GM06990 (cell line): ENCODE measurements at places on chromosomes 7 and 10.
A peak's percentile ranks its signal among the peaks of the same experiment; 100 is the strongest.

GRCh38 chr7:19670806-19671205 is 38.0 kb downstream of the POLR1F start:
- DNase-seq, result no peak

DNA sequence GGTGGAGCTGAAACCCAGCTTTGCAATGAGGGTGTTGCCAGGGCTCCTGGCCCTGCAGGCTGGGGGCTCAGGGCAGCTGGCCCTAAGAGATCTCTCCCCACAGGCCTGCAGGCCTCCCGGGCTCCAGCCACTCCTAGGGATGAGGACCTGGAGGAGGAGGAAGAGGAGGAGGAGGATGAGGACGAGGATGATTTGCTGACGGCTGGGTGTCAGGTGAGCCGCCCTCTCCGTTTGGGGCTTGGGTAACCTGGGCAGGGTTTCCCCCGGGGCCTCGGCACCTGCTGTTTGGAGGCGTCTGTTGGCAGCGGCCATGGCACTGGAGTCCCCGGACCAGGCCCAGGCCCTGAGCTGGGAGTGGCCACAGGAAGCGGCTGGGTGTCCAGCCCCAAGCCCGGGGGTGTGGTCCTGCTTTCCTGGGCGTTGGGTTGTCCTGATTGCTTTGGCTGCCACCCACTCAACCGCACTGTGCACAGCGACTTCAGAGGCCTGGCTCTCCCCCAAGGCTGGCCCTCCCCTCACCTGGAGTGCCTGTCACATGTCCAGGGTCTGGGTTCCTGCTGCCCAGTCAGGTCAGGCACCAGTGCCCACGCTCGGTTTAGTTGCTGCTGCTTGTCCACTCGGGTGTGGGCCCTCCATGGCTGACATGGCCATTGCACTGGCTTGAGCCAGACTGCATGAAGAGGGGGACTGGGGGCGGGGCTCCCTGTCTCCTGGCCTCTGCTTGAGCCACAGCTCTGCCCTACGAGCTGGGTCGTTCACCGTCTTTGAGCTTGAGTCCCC is 5.9 kb downstream of the ZNF316 start:
- no peak for DNase-seq

- peak; percentile 14 for DNase-seq
Measured at GRCh38 chr7:48035967-48036478, 680 bp downstream of the C7orf57 start.

- DNase-seq, result no peak
Measured at GRCh38 chr10:128268015-128268722, 141.9 kb upstream of the MKI67 start.

DNA sequence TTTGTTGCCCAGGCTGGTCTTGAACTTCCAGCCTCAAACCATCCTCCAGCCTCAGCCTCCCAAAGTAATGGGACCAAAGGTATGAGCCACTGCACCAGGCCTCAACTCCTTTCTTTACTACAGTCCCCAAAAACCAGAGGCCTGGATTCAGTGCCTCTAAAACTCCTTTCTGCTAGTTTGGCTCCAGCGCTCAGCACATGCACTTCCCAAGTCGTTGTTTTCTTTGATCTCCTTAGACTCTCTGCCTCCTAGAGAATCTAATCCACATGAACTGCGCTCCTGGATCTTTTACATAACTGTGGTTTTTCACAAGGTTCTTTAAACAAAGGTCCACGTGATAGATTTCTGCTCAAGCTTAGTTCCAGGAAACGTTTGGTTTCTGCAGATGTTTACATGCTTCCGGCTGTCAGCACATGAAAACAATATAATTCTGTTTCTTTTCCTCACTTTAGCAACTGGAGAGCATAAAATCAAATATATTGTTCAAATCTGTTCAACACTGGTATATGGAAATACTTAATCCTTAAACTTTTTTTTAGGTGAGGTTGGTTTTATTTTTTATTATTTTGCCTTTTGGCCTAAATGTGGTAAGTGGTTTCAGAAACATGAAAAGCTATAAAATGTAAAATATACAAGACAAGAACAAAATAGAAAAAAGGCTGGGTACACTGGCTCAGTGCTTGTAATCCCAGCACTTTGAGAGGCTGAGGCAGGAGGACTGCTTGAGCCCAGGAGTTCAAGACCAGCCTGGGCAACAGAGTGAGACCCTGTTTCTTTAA is 270.5 kb upstream of the MKLN1 start:
- no peak for DNase-seq

GRCh38 chr7:153951316-153951715 is 100.9 kb upstream of the DPP6 start:
- DNase-seq, result no peak

DNA sequence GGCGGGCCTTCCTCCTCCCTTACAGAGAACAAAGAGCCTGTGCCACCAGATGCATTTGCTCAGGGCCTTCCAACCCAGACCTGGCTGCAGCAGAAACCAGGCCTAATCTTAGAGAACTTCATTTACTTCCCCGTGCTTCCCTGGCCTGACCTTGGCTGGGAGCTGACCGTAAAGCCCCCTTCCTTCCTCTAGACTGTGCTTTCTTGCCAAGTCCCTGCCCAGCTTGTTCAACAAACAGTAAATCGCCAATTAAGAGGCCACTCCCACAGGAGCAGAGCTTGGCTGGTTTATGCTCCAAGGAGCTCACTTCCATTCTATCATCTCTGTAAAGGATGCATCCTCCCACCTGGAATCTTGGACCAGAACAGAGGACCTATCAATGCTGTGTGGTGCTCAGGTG is 110.9 kb downstream of the COL13A1 start:
- no peak for DNase-seq

- DNase-seq, result no peak
Measured at GRCh38 chr10:123429706-123430221, 236.4 kb upstream of the GPR26 start.

- DNase-seq, result no peak
Measured at GRCh38 chr7:71787513-71787912, 624.6 kb downstream of the CALN1 start.

GRCh38 chr10:28875549-28876081 is 198.3 kb downstream of the BAMBI start:
- DNase-seq, result no peak

DNA sequence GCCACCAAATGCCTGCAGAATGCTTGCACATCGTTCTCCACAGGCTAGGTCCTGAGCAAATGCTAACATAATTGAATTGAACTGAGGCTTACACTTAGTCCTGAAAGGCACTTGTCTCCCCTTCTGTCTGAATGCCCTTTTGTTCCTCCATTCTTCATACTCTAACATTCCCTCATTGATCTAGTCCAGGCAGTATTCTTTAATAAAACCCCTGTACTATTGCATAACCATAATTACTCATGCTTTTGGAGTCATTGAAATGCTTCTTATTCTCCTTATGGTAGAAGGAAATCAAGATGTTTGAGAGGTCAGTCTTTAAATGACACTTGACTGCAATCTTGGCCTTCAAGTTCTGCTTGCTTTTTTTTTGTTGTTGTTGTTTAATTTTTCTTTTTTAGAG is 7.1 kb downstream of the PI4K2A start:
- no peak for DNase-seq

GRCh38 chr10:99330347-99330924 is 1.3 kb downstream of the CNNM1 start:
- peak; percentile 7 for DNase-seq

GRCh38 chr10:50234486-50234885 is 16.8 kb downstream of the ASAH2 start:
- no peak for DNase-seq

DNA sequence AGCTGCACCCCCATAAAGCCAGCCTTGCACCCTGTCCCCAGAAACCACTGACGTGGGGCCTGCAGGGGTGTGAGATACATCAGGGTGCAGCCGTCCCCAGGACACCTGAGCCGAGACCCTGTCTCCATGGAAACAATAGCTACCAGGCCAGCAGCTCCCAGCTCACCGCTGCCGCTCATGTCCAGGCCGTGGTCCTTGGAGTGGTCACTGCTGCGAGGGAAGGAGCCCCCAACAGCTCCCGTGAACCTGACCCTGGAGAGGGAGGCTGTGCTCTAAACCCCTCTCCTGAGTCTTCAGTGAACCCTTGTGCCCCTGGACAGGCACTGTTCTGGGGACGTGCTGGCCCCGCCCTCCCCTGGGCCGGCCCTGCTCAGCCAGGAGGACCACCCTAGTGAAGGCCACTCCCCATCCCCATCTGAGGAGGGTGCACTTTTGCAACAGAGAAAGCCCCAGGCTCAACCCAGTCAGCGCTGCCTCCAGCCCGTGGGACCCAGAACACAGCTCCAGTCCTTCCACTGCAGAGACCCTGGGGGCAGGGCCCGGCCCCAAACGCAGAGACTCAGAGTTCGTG is 19.6 kb upstream of the INPP5A start:
- DNase-seq, result no peak

GRCh38 chr7:149524394-149524793 is 26.8 kb upstream of the ZNF746 start:
- no peak for DNase-seq

- no peak for DNase-seq
Measured at GRCh38 chr10:71816936-71817618, 34.0 kb downstream of the PSAP start.

GRCh38 chr7:155231241-155231800 is 66.4 kb upstream of the INSIG1 start:
- DNase-seq, result no peak

- no peak for DNase-seq
Measured at GRCh38 chr7:102985176-102985783, 72.5 kb downstream of the LRRC17 start.

- DNase-seq, result no peak
Measured at GRCh38 chr7:78317371-78317770, 518.8 kb downstream of the PHTF2 start.

DNA sequence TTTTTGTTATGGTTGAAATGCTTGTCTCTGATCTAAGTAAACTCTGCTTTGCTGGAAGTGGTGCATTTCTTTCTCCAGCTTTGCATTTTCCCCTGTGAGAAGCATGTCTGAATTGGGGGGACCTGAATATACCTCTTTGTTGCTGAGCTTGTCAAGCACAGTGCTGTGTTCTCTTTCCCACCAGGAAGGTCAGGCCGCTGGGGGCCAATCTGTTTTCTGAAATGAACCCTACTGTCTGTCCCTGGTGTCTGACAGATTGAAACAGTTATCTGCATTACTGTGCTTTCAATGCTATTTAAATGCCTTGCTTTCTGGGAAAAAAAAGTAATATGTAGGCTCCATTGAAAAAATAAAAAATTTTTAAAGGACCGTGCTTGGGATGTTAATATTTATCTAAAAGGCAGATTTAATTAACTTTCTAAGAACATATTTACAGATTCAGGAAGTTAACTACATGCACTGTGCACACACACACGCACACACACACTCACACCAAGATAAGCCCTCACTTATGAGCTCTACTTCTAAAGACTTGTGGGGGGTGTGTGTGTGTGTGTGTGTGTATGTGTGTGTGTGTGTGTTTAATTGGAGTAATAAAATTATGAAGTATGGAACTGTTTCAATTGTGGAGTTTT is 127.0 kb upstream of the FZD1 start:
- DNase-seq, result no peak

DNA sequence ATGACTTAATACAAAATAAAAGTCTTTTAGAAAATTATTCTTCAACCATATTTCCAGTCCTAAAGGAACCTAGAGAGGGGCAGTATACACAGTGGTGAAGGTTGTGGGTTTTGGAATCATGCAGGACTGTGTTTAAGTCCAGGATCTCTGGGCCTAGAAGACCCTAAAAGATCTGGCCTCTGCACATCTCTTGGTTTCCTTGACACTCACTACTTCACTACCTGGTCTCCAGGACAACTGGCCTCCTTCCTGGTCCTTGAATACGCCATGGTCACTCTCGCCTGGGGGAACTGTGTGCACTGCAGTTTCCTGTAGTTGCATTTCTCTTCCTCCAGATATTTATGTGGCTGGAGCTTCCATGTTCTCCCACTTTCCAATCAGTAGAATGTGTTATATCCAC is 182.7 kb upstream of the SLC26A5 start:
- DNase-seq, result no peak

DNA sequence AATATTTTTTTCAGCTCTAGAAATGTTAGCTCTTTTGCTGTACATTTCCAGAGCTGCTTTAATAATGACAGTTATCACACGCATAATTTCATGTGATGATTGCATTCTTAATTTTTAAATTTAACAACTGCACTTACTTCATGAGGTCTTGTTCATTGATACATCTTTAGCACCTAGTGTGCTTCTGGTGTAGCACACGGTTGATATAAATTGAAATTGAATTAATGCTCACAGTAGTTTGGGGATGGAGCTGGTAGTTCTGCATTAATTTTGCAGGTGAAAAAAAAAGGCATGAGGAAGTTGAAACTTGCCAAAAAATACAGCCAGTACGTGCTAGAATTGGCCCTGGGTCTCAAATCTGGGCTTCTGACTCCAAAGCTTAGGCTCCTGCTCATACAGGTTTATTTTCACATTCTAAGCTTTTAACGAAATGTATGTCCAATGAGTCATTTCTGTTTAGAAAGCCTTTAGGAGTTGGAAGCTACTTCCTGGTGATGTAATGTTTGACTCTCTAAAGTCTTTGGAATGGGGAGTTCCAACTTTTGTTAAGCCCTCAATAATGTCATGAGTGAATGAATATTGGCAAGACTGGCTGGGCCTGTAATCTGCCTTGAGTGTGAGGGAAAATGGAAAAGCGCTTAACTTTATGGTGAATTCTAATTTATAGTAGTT is 62.5 kb downstream of the DAGLB start:
- DNase-seq, result no peak

- DNase-seq, result no peak
Measured at GRCh38 chr10:96532523-96532922, 18.8 kb upstream of the TLL2 start.

GRCh38 chr7:152103066-152103465 is 77.6 kb downstream of the GALNT11 start:
- no peak for DNase-seq

DNA sequence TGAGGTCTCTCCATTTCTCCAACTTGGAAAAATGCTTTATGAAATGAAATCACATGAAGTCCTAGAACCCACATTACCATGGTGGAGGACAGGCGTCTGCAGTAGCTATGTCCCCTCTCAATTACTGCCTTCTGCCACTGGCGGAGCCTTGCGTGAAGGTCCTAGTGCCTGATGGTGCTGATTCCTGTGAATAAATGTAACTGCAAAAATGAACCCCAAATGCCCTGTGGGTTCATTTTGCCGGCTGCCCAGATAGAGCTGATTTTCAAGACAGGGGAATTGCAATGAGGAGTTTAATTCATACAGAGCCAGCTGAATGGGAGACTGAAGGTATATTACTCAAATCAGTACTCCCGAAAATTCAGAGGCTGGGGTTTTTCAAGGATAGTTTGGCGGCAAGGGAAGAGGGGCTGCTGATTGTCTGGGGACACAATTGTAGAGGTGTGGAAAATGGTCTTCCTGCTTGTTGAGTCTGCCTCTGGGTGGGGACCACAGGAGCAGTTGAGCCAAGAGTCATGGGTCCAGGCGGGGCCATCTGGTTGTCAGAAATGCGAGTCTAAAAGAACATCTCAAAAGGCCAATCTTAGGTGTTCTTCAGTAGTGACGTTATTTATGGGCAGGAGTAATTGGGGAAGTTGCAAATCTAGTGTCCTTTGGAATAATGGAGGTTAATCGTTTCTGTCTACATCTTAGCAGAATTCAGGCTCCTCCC is 13.5 kb downstream of the PRF1 start:
- no peak for DNase-seq

GRCh38 chr10:93813507-93814465 is 56.0 kb downstream of the LGI1 start:
- DNase-seq, result peak; percentile 6
